H54 (cell line): ENCODE measurements at places on chromosomes 4 and X.

DNA sequence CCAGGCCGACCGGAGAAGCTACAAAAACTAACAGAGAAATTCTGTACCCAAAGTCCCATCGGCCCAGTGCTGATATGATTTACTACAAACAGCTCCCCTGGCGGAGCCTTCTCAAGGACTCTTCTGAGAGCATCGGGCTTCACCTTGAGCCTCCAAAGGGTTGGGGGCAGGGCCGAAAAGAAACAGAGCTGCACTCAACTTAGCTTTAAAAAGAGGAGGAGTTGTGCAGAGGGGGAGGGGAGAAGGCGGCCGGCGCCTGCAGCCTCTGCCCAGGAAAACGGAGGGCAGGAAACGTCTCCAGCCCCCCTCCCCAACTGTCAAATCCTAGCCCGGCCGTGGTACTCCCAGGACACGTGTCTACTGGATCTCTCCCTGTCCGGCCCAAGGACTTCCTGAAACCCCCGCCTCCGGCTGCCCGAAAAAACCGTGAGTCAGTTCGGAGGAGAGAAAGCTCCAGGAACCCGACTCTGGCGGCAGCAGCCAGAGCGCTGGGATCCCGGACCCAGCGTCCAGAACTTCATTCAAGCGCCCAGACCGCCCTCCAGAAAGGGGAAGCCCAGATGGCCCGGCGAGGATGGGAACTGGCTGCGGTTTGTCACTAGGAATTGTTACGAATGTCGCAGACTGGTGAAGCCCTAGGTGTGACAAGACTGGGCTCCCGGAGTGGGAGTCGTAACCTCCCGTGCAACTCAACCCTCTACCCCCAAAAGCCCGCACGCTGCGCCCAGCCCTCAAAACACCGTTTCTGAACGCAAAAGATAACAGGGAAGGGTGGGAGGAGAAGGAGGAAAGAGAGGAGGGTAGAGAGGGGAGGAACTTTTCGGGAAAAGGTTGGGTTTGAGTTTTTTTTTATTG, 973 bp downstream of the ADAMTS3 start:
- DNase-seq, result peak; percentile 40

- no peak for DNase-seq
These were observed 79.1 kb downstream of the ELOVL6 start for GRCh38 chr4:110119337-110119736.

DNA sequence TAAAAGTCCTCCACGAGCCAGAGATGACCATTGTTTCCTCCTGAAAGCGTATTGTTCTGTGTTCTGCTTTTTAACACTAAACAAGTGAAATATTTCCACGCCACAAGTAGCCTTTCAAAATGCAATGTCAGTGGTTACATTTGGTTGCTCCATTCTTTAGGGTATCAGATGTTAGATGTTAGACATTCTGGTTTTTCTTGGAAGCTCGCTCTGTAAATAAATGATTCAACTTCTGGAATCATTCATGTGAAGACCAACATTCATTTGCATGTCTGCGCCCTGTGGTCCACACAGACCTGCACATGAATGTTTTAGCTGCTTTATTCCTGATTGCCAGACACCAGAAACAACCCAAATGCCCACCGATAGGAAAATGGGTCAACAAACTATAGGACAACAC, 38.0 kb upstream of the HELT start:
- DNase-seq, result no peak

- no peak for DNase-seq
These were observed 142.3 kb upstream of the F9 start for GRCh38 chrX:139388254-139388653.

- DNase-seq, result no peak
These were observed 1.6 kb downstream of the KDR start for GRCh38 chr4:55123791-55124190.

DNA sequence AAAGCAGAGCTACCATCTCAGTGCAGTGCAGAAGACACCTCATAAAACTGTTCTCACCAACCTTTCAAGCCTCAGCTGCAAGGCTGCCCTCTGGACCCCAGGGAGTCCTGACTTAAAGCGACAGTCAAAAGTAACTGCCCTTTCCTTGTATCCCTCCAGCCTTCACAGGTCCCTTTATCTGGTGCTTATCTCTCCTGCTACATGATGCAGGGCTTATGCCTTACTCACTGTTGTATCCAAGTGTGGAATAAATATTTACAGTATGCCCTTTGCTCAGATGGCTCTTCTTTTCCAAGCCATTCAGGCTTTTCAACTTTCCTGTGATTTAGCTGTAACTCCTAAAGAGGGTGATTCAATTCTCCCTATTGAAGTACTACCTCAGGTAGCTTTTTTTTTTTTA, 92.6 kb downstream of the KDR start:
- no peak for DNase-seq

DNA sequence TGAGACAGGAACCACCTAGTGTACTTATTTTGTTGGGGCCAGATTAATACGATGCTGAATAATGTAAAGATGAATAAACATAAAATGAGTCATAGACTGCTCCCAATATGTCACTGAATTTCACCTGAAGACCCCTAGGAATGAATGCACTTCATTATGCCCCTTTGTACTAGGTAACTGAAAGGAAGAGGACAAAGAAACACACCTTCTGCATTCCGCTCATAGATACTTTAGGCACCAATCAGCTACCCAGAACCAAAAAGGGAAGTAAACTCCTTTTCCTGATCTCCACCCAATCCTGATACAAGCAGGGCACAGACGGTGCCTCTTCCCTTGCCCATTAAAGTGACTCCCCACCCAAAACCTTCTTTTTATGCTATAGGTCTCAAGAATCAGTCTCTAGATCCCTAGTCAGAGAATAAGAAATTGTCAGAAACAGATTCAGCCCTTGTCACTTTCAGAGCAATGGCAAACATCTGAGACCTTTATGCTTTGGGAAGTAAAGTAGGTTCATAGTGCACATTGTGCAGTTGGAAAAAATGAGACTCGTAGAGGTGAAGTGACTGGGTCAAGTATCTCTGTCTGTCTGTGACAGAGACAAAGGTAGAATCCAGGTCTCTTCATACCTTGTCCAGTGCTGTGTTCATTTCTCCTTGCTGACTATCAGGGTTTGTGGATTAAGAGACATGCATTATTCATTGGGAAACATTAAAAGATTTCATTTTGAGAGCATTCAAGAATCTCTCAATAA, 2.3 kb downstream of the GPR174 start:
- DNase-seq, result no peak

DNA sequence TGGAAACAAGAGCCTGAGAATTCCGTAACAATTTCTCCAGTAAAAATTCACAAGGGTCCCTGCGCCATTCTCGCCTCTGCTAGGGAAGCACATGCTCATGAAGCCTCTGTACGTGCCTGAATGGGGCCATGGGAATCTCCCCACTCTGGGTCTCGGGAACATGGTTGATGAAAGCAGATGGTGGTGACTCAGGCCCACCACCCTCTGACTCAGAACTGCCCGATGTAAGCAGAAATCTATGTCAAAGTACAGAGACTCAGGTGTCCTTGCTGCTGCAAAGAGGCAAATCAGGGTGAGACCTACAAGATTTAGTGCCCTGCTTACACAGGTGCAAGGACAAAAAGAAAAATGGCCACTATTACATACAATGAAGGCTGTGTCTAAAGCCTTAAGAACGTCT, 65.0 kb downstream of the SCD5 start:
- no peak for DNase-seq

DNA sequence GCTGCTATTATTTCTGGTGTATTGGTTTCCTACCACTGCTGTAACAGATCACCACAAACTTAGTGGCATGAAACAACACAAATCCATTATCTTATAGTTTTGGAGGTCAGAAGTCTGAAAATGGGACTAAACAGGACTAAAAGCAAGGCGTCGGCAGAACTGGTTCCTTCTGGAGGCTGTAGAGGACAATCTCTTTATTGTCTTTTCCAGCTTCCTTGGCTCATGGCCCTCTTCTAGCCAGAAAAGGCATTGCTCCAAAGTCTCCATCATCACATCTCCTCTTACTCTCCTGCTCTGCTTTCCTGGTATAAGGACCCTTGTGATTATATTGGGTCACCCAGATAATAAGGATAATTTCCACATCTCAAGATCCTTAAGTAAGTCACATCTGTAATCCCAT, 121.9 kb downstream of the CLCN4 start:
- DNase-seq, result no peak

DNA sequence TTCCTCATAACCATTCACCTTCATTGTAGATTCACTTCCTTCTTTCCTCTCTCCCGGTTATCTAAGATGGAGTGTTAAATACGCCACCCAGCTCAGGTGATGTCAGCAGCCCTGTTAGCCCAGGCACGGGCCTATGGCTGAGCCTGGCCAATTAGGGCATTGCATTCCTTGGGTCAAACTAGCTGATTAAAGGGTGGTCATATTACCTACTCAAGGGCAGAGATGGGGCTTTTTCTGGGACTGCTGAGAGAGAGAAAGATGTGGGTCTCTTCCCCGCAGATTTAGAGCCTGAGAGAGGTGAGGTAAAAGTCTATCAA, 39.9 kb upstream of the AFAP1 start:
- DNase-seq, result no peak

DNA sequence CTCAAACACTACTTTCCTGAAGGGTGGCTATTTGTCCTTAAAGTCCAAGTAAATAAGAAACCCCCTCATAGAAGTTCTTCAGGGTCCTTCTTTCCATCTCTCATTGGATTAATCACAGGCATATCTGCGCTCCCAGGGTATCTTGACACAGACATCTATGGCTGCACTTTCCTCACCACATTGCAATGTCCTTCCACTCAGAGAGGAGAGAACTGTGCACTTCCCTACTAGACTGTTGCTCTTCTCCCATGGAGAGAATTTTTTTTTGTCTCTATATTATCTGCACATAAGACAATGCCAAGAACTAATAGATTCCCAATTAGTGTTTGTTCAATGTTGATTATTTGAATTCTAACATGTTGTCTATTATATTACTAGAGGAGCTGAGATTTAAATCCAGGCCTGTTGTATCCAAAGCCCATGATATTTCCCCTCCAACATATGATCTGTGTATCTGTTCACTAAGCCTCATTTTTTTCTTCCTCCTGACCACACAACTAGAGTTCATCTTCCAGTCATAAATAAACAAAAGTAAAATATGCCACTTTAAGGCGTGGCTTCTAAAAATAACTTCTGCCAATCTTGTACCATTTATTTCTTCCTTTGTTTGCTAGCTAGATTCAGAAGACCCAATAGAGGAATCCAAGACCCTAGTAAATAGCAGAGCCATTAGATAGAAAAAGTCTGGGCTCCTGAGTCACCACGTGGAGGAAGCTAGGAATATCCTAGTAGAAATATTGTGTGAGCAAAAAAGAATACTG, 61.5 kb upstream of the FAM241A start:
- no peak for DNase-seq

DNA sequence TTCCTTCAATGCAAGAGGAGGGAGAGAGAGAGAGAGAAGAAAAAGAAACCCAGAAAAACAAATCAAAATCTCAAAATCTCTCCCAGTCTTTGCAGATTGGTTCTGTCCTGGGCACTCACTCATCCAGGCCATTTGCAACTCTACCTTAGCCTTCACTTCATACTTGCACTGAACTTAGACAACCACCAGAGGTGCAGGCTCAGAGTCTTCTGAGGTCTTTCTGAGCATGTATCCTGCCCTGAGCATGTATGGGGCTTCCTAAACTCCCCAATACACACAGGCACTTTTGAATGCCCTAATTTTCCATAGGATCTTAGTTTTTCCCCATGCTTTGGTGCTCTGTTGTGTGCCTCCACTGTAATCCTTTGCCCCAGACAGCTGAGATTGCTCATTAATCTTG, 2.9 kb downstream of the CFI start:
- no peak for DNase-seq

- DNase-seq, result no peak
These were observed 1.5 kb downstream of the USP51 start for GRCh38 chrX:55488006-55488592.

DNA sequence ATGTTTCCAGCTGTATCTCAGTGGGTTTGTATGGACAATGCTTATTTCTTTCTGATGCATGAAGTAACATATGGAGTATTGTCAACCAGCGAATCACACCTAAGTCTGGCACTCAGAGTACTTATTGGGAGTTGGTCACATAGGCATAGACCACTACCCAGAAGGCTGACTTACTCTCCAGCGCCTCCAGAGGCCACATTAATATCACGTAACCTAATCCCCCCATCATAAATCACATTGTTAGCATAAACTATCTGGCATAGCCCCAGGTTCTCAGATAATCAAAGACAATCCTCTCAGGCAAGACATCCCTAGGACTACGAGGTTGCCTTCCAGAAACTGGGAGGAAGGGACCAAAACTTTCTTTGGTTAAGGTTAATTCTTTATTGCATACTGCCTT, 560.5 kb upstream of the PABPC4L start:
- DNase-seq, result no peak

DNA sequence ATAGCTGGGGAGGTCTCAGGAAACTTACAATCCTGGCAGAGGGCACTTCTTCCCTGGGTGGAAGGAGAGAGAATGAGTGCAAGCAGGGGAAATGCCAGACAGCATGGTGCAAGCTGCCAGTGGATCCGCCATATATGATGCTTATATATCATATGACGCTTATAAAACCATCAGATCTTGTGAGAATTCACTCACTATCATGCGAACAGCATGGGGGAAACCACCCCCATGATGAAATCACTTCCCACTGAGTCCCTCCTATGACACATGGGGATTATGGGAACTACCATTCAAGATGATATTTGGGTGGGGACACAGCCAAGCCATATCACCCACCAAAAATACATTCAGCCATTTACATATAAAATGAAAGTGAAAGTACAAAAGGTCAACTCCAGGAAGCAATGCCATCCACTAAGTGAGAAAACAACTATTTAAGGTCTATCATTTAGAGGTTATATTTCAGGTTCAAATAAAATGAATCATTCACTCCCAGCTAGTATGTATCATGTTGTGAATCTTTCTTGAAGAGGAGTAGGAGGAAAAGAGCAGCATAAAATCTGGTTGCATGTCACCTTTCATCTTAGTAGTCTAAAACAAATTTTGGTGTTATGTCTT, 20.3 kb upstream of the DYNLT3 start:
- DNase-seq, result no peak

DNA sequence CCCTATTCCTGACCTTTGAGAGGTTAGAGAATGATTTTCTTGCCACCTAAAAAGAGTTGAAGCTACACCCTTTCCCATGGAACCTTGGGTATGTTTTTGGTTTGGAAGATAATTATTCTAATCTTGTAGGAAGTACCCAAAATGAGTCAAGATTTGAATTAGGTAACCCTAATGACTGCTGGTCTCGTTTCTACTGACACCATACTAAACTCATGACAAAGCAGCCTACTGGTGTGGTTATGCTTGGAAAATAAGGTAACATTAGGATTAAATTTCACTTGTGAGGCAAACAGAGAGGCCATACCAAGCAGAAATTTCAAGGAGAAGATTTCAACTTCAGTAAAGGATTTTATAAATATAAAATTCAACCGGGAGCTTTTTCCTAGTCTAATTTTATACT, 107.9 kb downstream of the FBXW7 start:
- DNase-seq, result no peak

GRCh38 chr4:74311696-74312313, 3.5 kb downstream of the EPGN start:
- DNase-seq, result no peak

GRCh38 chr4:52645300-52645699, 13.8 kb downstream of the USP46 start:
- no peak for DNase-seq

GRCh38 chr4:6456450-6456849, 16.0 kb downstream of the PPP2R2C start:
- DNase-seq, result no peak

GRCh38 chr4:115484479-115484878, 371.1 kb upstream of the NDST4 start:
- DNase-seq, result no peak
